Stimulated activated CD8-positive, alpha-beta memory T cell treated with anti-CD3 and anti-CD28 coated beads, Interleukin-2, amount 100 ng/mL, for 1 hour (primary cell): ENCODE measurements at places on chromosomes 3 and 15.

DNA sequence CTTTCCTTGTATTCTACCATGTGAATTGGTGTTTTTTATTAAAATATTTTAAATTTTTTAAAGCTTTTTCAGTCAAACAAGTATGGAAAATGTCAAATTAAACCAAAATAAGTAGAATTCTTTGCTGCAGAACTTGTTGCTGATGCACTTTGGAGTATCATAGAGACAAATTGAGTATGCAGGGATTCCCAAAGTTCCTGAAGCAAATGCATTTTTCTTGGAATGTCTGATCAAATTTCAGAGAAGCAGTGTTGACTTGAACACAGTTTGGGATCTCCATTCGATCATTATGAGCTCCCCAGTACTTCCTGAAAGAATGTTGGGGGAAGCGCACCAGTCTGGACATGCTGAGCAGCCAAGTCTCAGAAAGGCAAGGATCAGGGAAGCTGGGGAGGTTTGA is 517.8 kb upstream of the CFAP20DC start:
- no peak for DNase-seq

- DNase-seq: no peak
Measured at GRCh38 chr3:153163756-153164550, 1.9 kb downstream of the RAP2B start.

GRCh38 chr15:94036156-94036555 is 195.2 kb upstream of the MCTP2 start:
- no peak for DNase-seq

- no peak for DNase-seq
Measured at GRCh38 chr15:60916032-60916678, 312.9 kb downstream of the RORA start.

GRCh38 chr3:116835658-116836057 is 126.1 kb downstream of the TUSC7 start:
- no peak for DNase-seq

DNA sequence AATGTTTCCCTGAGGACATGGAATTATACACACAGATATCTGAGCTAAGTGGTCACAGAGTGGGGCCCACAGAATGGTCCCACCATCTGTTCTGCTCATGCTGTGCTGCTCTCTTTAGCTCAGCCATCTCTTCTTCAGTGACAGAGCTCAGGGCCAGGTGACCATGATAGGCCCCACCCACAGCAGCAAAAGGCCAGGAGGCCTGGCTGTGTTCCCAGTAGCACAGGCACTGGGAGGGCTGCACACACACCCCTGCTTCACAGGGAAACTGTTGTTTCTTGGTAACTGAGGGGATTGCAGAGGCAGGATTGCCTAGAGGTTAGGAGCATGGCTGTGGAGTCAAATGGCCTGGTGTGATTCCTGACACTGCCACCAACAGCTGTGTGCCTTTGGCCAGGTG is 4.8 kb upstream of the FBXW12 start:
- DNase-seq: no peak

- no peak for DNase-seq
Measured at GRCh38 chr3:94494992-94495391, 432.1 kb downstream of the NSUN3 start.

- DNase-seq: no peak
Measured at GRCh38 chr3:143538577-143538981, 309.7 kb downstream of the SLC9A9 start.

DNA sequence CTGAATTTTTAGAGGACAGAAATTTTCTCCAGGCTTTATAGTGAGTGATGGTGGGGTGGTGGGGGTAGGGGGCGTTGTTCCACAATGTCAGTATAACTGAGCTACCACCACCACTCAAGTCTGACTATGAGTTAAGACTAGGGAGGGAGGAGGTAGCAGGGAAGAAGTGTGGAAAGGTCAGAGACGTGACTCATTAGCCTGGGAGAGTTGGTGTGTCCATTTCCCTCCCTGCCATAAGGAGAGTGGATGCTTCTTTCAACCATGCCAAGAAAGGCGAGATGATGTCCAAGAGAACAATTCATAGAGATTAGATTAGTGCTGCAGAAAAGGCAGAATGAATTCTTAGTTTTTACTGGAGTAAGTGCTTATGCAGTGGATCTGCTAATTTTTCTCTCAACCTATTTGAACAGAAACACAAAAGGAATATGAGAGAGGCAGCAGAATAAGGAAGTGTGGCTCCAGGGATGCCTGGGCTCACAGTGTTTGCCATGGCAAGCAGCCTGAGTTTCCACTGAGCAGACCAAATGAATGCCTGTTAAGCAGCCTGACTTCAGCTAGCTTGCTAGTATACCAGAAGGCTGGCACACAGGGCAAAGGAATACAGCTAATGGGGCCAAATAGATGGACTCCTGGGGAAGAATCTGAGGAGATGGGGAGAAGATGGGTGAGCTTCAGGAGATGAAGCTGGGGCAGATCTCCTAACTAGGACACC is 708.9 kb downstream of the NTRK3 start:
- DNase-seq: no peak

GRCh38 chr15:77659350-77660321 is 26.9 kb upstream of the LINGO1 start:
- no peak for DNase-seq

DNA sequence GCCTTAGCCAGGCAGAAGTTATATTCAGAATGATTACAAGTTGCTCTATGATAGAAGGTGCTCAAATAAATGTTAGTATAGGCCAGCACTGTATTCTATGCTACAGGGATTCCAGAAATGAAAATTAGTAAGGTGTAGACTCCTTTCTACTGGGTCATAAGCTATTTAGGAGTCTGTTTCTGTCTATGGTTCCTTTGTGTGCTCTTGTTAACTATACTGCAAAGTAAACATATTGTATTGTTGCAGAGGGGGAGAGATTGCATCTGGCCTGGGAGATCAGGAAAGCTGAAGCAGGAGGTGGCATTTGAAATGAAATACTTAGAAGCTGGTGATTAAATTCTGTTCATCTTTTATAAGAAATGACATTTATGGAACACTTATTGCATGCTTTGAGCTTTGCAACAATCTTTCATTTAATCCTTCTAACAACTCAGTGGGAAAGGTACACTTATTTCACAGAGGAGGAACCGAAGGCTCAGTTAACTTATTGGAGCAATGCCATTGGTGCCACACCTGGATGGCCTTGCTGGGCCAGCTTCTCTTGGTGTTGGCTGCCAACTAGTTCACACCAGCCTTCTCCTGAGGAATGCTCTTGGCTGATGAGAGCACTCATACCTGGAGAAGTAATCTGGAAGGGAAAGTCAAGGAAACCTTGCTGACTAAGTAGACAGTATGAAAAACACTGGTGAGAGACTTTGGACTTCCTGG is 39.1 kb downstream of the ABHD5 start:
- no peak for DNase-seq

DNA sequence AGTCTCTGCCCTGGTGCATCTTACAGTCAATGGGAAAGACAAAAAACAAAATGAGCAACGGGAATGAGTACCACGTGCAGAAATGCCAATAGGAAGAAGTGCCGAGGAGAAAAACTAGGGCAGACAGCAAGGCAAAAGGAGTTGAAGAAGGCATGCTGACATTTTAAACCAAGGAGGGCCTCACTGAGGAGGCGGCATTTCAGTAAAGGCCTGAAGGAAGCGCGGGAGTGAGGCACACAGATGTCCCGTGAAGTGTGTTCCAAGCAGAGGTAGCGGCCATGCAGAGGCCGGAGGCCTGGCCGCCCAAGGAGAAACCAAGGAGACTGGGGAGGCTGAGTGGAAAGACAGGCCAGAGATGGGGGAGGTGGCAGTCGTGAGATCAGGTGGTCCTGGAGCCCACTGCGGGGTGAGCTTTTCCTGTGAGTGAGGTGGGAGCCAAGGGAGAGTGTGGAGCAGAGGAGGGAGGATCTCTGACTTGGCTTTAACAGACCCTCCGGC is 34.8 kb downstream of the DNAJB8 start:
- DNase-seq: no peak

- DNase-seq: no peak
Measured at GRCh38 chr3:101829437-101829830, 19.9 kb upstream of the NFKBIZ start.

GRCh38 chr3:194395778-194396538 is 3.1 kb downstream of the GP5 start:
- DNase-seq: no peak

GRCh38 chr3:65814845-65815578 is 223.7 kb downstream of the MAGI1 start:
- DNase-seq: no peak

DNA sequence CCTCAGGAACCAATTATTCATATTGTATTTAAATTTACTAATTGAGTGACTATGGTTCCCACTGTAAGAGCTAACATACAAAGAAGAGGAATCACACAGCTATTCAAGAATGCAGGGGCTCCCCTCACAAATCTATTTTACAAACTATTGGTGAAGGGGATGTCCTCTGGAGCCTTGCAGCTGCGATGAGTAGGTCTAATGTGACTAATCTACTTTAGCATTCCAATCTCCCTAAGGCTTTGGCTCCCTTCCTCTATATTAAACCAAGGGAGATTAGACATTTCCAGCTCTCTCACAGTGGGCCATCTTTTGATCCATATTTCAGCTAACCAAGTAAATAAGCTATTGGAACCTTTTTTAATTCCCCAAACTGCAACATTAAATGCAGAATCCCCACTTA is 514.2 kb upstream of the BCHE start:
- no peak for DNase-seq

GRCh38 chr15:99995543-99995942 is 262.3 kb upstream of the LYSMD4 start:
- no peak for DNase-seq

GRCh38 chr3:21237638-21238037 is 513.4 kb downstream of the ZNF385D start:
- DNase-seq: no peak

- DNase-seq: no peak
Measured at GRCh38 chr3:40649346-40649745, 124.6 kb downstream of the ZNF621 start.

DNA sequence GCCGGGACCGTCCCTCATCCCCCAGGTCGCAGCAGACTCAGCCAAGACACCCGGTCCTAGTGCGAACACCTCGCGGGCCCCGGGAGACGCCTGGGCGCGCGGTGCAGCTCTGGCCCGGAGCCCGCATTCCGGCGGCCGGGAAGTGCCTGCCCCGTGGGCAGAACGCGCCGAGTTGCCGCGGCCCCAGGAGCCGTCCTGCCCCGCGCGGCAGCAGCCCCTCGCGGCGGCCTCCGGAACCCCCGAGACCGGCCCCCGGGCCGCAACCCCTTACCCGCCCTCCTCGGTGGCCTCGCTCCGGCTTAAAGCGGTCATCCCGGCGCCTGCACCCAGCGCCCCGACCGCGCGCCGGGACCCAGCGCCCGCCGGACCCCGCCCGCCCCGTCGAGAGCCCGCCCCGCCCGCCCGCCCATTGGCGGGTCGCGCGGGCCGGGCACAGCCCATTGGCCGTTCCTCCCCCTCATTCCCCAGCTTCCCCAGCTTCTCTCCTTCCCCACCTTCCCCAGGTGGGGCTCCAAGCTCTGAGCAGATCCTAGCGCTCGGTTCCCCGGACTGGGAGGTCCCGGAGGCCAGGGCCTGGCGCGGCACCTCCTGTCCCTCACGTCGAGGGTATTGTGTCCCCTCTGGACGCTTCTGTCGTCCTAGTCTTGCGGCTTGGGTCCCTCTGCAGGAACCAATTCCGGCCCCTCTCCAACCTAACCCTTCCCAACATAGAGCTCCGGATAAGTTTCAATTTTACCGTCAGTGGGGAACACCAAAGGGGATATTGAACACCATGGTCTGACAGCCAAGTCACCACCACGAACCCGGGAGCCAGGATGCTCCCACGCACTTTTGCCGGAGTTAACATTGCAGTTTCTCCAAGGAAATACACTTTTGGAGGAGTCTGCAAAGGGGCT is at the start of gene GRAMD2A:
GRAMD2A (minus strand) TSS at position 328 of the 896 bp plus-strand sequence.
- DNase-seq: no peak

DNA sequence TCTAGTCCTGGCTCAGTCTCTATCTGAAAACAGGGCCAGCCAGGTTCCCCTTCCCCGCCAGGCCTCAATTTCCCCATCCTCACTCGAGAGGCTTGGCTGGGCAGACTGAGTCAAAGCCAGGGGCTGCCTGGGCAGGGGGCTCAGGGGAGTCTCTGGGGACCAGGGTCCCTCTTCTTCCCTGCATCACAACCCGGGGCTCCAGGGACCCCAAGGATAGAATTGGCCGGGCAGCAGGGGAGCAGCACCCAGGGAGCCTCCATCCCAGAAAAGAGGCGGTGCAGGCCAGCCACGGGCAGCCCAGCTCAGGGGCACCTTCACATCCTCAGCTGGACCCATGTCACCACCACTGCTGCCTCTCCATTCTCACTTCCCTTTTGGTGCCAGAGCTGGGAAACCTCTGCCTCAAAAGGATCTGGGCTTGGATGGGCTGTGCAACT is 13.3 kb upstream of the PLXND1 start:
- no peak for DNase-seq
